ENCODE measurements at places on chromosomes 12 and 14. TPM values are rescaled to one million over a fixed set of nuclear protein-coding genes. Genes with fewer than 3 reads are reported as not detected.

GRCh38 chr12:104695453-104696148 lies 238.9 kb downstream of the CHST11 start:
- peak; percentile 93 for DNase-seq

- peak; percentile 26 for DNase-seq
These were observed 127.0 kb downstream of the SCAF11 start for GRCh38 chr12:45863332-45863731.

TRIM9 gene
- 1.6 TPM for total RNA-seq

LRTM2 gene
- total RNA-seq, result not detected

RAD51AP1 gene
- 2.9 TPM for total RNA-seq

Data from fibroblast of the aortic adventitia (primary cell).